ENCODE measurements at places on chromosomes 4 and X. TPM values are rescaled to one million over a fixed set of nuclear protein-coding genes. Genes with fewer than 3 reads are reported as not detected.

The LRP2BP gene
- total RNA-seq, result 0.78 TPM

The GLOD5 gene
- total RNA-seq, result not detected

The ZNF157 gene
- 0.83 TPM for total RNA-seq

The SLC34A2 gene
- not detected for total RNA-seq

The CXCL11 gene
- total RNA-seq, result not detected

The CXCL3 gene
- 0.17 TPM for total RNA-seq

The NPY2R gene
- not detected for total RNA-seq

The AMTN gene
- total RNA-seq, result not detected

The MAGEB2 gene
- total RNA-seq, result not detected

The PAGE1 gene
- total RNA-seq, result not detected

The PABPC4L gene
- total RNA-seq, result not detected

The GAGE12E gene
- total RNA-seq, result not detected

The MAGEC2 gene
- not detected for total RNA-seq

The ZMAT1 gene
- 12.9 TPM for total RNA-seq

Measured in activated naive CD8-positive, alpha-beta T cell treated with anti-CD3 and anti-CD28 coated beads, Interleukin-2, amount 10 ng/mL, durations not matched to agents 7 days and 5 days (primary cell).